ENCODE measurements at places on chromosomes 5 and 9. TPM values are rescaled to one million over a fixed set of nuclear protein-coding genes. Genes with fewer than 3 reads are reported as not detected.

DNA sequence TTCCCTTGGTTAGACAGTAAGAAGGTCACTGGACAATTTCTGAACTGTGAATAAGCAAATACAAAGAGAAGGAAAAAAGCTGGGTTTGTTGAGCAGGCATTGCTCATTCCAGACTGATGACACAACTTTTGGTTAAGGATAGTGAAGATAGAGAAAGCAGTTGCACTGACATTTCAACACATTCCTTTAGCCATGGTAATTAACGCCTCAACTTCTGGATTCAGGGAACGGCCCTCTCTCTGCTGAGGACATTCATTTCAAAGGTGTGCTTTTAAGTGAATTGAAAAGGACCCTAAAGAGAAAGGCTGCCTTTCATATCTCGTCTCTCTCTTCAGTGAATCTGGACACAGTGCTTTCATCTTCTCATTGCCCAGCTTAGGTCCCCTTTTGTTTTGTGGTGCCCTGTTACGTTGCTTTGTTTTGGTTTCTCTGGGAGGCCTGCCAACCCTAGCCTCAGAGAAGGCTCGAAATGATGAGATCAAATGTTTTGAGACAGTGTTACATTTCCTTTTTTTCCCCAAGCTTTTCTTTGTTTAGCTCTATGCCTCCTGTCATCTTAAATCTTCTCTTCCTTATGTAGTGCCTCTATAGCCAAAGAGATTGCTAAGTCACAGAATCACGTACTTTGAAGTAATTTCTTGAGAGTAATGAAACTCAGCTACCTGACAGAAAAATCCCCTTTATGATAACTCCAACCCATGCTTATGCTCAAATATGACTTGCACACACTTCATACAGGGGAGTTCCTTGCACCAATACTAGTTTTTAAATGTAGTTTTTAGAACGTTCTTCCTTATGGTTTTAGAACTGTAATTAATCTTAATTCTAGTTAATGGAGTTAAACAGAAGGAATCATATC, 94.4 kb upstream of the IFNE start:
- peak; percentile 74 for DNase-seq
- H3K4me3 ChIP-seq: peak overlapping the region; percentile 34
- H3K36me3 ChIP-seq: no peaks in the 10 kb centered on the region
- H3K4me1 ChIP-seq: peaks cover 34% of the 10 kb centered on the region

DNA sequence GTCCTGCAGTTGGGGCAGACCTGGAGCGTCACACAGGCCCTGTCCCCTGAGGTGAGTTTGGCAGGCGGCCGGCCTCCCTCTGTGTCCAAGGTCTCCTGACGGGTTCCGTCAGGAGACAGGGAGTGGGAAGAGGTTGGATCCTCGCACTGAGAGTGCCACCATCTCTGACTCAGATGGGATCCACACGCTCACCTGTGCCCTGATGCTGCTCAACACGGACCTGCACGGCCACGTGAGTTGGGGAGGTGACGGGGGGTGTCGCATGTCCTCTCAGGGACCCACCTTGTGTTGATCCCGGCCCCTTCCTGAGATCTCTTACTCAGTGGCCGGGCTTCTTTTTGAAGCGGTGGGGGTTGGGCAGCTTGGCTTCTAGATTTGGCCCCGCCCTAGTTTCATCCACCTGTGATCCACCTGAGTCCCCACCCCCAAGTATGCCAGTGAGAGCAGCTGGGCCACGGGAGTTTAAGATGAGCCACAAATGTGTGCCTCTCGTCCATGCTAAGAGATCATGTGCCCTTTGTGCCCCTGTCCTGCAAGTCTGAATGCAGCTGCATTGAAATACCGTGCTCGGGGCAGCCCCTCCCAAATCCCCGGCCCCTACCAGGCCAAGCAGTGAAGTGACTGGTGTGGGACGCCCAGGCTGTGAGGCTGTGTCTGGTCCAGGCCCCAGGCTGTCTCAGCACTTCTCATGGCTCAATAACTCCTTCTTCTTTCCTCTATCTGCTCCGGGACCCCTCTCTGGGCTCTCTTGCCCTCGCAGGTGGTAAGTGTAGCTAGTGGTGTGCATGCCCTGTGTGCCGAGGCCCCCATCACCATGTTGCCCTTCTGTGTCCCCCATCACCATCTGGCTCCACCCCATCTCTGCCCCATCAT, 27.2 kb downstream of the PSD2 start:
- H3K4me3 ChIP-seq: no peak overlapping the region
- peaks cover 2% of the 10 kb centered on the region for H3K27me3 ChIP-seq

GRCh38 chr5:5629607-5629978, 207.1 kb downstream of the ICE1 start:
- no peaks in the 10 kb centered on the region for H3K4me1 ChIP-seq
- H3K36me3 ChIP-seq: no peaks in the 10 kb centered on the region
- H3K4me3 ChIP-seq: no peak overlapping the region
- H3K27ac ChIP-seq: no peak overlapping the region

DNA sequence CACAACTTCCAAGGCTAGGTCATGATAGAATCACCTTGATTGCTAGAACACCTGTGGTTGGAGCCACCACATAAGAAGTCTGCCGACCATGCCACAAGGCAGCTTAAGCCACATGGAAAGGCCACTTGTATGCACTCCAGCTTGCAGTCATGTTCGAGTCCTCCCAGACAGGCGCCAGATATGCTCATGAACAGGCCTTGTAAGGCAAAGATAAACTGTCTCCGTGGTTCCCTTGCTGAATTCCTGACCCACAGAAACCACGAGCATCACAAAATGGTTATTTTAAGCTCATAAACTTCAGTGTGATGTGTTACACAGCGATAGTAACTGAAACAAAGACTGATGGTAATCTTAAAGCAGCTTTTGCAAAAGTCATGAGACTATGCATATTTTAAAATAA, 188.4 kb upstream of the DAPK1 start:
- DNase-seq: no peak
- H3K4me3 ChIP-seq: no peak overlapping the region
- no peak overlapping the region for H3K27ac ChIP-seq

GRCh38 chr5:109645707-109646192, 44.0 kb upstream of the MAN2A1 start:
- no peaks in the 10 kb centered on the region for H3K36me3 ChIP-seq
- no peaks in the 10 kb centered on the region for H3K4me1 ChIP-seq
- no peaks in the 10 kb centered on the region for H3K27me3 ChIP-seq
- H3K4me3 ChIP-seq: no peak overlapping the region

The IGIP gene
- 1.5 TPM for total RNA-seq

DNA sequence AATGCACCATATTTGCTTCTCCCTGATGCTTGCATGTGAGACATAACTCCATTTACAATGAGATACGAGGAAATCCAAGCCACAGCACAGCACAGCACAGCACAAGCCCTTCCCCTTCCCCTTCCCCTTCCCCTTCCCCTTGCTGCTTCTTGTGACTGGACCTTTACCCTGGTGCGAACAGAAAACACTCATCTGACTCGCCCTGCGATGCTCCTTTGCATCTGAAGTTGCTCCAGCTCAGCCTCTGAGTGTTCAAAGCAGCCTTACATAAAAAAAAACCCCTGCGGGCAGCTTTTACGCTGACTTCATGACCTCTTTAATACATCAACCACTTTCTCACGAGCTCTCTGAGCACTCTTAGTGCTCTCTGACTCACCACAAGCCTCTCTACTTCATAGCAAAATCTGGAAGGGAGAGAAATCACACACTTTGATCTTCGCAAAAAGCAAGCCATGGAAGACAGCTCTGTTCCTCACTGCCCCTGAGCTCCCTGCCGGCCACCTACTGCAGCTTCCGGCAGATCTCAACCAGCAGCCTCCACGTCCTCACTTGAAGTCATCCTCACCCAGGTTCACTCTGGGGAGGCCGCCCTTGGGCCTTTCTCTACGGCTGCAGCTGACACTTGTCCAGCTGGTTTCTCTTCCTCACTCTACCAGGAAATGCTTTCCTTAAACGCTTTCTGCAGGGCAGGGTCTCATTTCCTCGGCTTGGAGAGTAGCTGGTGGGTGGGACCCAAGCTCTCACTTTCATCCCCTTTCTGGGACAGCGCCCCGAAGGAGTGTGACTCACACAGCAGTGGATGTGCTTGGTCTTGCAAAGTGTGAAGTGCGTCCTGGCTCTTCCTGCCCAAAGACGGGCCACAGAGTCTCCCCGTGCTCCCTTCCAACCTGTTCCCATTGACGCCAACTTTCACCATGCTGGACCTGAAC, 5.3 kb downstream of the SLC34A1 start:
- H3K27me3 ChIP-seq: no peaks in the 10 kb centered on the region
- peak overlapping the region; percentile 13 for H3K4me3 ChIP-seq
- peak overlapping the region; percentile 76 for H3K27ac ChIP-seq
- H3K36me3 ChIP-seq: no peaks in the 10 kb centered on the region

- DNase-seq: no peak
- no peaks in the 10 kb centered on the region for H3K27me3 ChIP-seq
- H3K4me1 ChIP-seq: no peaks in the 10 kb centered on the region
These were observed 47.0 kb downstream of the APC start for GRCh38 chr5:112784726-112785125.

GRCh38 chr5:123283031-123283430, 140.2 kb downstream of the CEP120 start:
- no peaks in the 10 kb centered on the region for H3K36me3 ChIP-seq
- no peaks in the 10 kb centered on the region for H3K4me1 ChIP-seq
- H3K27me3 ChIP-seq: peaks cover 29% of the 10 kb centered on the region
- H3K4me3 ChIP-seq: no peak overlapping the region

- H3K27me3 ChIP-seq: no peaks in the 10 kb centered on the region
- H3K27ac ChIP-seq: no peak overlapping the region
These were observed 211.6 kb downstream of the DOCK8 start for GRCh38 chr9:426264-426663.

DNA sequence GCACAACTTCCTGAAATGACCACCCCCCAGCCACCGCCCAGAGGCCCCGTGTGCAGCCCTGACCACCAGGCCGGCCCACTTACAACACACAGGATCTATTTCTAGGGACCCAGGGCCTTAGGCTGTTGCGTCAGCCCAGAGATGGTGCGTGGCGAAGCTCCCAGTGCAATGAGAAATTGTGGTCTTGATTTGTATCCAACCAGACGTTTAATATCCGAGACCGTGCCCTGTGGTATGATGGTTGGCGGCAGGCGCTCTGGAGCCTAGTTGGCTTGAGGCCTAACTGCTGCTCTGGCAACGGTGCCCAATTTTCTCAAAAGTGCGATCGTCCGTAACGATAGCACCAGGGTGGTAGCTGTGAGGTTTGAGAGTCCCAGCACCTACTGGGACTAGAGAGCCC, 32.6 kb upstream of the SLC6A19 start:
- H3K36me3 ChIP-seq: no peaks in the 10 kb centered on the region
- no peak overlapping the region for H3K4me3 ChIP-seq
- peaks cover 8% of the 10 kb centered on the region for H3K4me1 ChIP-seq
- peaks cover 10% of the 10 kb centered on the region for H3K27me3 ChIP-seq

- no peak for DNase-seq
- no peaks in the 10 kb centered on the region for H3K36me3 ChIP-seq
- H3K4me1 ChIP-seq: no peaks in the 10 kb centered on the region
These were observed 395.2 kb upstream of the KIF2A start for GRCh38 chr5:61910771-61911170.

GRCh38 chr5:102835717-102836116, 80.6 kb downstream of the PAM start:
- H3K4me3 ChIP-seq: no peak overlapping the region
- peaks cover 3% of the 10 kb centered on the region for H3K36me3 ChIP-seq
- no peak overlapping the region for H3K27ac ChIP-seq
- H3K4me1 ChIP-seq: peaks cover 26% of the 10 kb centered on the region
- H3K27me3 ChIP-seq: no peaks in the 10 kb centered on the region
- no peak for DNase-seq

DNA sequence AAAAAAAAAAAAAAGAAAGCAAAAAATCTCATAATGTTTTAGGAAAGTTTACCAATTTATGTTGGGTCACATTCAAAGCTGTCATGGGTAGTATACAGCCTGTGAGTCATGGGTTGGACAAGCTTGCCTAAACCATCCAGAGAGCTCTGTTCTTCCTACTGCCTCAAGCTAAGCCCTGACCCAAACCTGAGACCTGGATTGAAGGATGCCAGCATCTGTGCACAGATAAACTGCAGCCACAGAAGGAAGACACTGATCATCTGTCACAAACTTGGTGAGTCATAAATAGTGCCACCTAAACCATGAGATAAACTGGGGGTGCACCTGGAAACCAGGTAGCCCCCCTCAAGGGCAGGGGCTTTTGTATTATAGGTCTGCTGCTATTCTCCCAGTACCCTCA, 31.0 kb downstream of the CSF2 start:
- H3K27me3 ChIP-seq: no peaks in the 10 kb centered on the region
- DNase-seq: no peak
- H3K36me3 ChIP-seq: peaks cover 18% of the 10 kb centered on the region
- H3K4me1 ChIP-seq: peaks cover 82% of the 10 kb centered on the region
- peak overlapping the region; percentile 31 for H3K4me3 ChIP-seq

The MLANA gene
- not detected for total RNA-seq

- no peak for DNase-seq
- peaks cover 6% of the 10 kb centered on the region for H3K27me3 ChIP-seq
These were observed 64.6 kb upstream of the HAND1 start for GRCh38 chr5:154542581-154542980.

DNA sequence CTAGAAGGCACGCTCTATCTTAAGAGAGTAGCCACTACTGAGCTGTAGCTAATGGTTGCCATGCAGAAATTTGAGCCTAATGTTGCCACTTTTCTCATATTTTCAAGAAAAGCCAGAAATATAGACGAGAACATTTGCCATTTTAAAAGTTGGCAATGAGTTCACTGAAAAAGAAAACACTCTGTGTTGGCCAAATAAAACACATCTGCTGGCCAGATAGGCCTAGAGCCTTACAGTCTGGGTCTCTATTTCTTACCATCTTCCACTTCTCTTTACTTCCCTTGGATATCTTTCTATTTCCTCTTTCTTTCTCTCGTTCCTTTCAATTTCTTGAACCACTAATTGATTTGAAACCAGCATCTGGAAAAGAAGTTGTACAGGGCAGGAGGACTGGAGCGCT, 36.6 kb upstream of the VCAN start:
- H3K36me3 ChIP-seq: no peaks in the 10 kb centered on the region
- peaks cover 2% of the 10 kb centered on the region for H3K27me3 ChIP-seq
- H3K4me1 ChIP-seq: no peaks in the 10 kb centered on the region
- DNase-seq: no peak
- H3K27ac ChIP-seq: no peak overlapping the region
- no peak overlapping the region for H3K4me3 ChIP-seq

The MYMK gene
- not detected for total RNA-seq

- peaks cover 29% of the 10 kb centered on the region for H3K36me3 ChIP-seq
- peaks cover 43% of the 10 kb centered on the region for H3K4me1 ChIP-seq
- H3K27ac ChIP-seq: no peak overlapping the region
- H3K27me3 ChIP-seq: no peaks in the 10 kb centered on the region
- DNase-seq: no peak
- H3K4me3 ChIP-seq: no peak overlapping the region
These were observed 23.0 kb downstream of the PCDHGC5 start for GRCh38 chr5:141511771-141512325.

All from activated CD8-positive, alpha-beta T cell treated with anti-CD3 and anti-CD28 coated beads for 36 hours (primary cell).